ENCODE measurements at places on chromosomes 3 and 15.

DNA sequence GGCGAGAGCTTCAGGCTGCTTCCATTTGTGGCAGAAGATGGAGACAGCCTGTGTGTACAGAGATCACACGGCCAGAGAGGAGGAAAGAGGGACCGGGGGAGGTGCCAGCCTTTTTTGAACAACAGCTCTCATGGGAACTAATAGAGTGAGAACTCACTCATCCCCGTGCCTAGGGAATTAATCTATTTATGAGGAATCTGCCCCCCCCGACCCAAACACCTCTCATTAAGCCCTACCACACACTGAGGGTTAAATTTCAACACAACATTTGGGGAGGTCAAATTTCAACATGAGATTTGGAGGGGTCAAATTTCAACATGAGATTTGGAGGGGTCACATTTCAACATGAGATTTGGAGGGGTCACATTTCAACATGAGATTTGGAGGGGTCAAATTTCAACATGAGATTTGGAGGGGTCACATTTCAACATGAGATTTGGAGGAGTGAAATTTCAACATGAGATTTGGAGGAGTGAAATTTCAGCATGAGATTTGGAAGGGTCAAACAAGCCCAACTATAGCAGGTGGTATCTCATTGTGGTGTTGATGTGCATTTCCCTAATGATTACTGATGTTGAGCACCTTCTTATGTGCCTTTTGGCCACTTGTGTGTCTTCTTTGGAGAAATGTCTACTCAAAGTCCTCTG lies 20.6 kb upstream of the RFTN1 start:
- no peak for DNase-seq

GRCh38 chr3:129927072-129927471 lies 33.6 kb upstream of the TMCC1 start:
- no peak for DNase-seq

GRCh38 chr3:48739617-48739954 lies 22.6 kb upstream of the IP6K2 start:
- DNase-seq, result no peak

DNA sequence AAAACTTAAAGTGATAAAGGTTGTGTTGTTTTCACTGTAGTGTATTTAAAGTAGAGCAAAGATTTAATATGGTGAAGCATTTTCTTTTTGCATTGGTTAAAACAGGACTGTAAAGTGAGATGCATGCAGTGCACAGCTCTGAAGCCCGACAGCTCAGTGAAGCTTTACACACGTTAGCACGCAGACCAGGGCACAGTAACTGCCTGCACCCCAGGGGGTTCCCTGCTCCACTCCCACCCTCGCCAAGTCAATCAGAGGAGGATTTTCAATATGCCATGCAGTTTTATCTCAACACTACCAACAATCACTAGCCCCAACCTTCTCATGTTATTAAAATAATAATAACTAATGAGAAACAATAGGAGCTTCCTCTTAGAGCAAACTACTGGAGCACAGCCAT lies 28.1 kb upstream of the BCL2L10 start:
- DNase-seq, result no peak

GRCh38 chr3:184042617-184043016 lies 10.2 kb upstream of the HTR3C start:
- DNase-seq, result no peak

- DNase-seq, result no peak
These were observed 70.9 kb upstream of the KCNH8 start for GRCh38 chr3:19077388-19077787.

- DNase-seq, result no peak
These were observed 58.5 kb downstream of the APBA2 start for GRCh38 chr15:28944286-28944685.

DNA sequence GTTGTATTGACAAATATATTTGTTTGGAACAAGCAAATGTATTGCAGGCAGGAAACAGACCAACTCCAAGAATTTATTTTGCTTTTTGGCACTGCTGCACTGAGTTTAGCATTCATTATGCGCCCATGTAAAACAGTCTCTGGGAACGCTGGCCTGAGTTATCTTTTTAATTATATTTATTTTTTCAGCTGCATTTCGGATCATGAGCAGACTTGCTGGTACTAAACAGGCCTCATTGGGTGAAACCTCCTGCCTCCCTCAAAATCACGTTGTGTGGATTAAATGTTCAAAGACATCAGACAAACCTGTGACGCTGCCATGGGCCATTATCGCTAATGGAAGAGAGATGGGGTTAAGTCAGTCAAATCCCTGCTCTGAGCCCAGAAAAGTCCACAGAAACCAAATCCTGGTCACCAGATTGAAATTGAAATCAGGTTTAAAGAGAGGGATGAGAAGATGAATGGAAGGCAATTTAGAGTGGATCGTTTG lies 511.1 kb upstream of the PROK2 start:
- no peak for DNase-seq

Data from fibroblast of the aortic adventitia (primary cell).